ENCODE measurements at places on chromosomes 1 and 21. TPM values are rescaled to one million over a fixed set of nuclear protein-coding genes. Genes with fewer than 3 reads are reported as not detected.

Gene BMP8A
- not detected for total RNA-seq

Gene IL19
- not detected for total RNA-seq

Gene DNAJC11
- 41.3 TPM for total RNA-seq

Gene CD101
- total RNA-seq = 0.14 TPM

Gene C4BPA
- total RNA-seq = not detected

Gene TCP10L
- total RNA-seq = under 0.01 TPM

Gene F5
- not detected for total RNA-seq

Gene CADM3
- total RNA-seq = not detected

Gene PHF13
- total RNA-seq = 5.5 TPM

Gene TMEM200B
- 6.9 TPM for total RNA-seq

Measured in epithelial cell of proximal tubule (primary cell).